LNCaP clone FGC (cell line): ENCODE measurements at places on chromosomes 5 and 9.

GRCh38 chr5:71972777-71973473, 134.3 kb upstream of the MAP1B start:
- no peak for DNase-seq

DNA sequence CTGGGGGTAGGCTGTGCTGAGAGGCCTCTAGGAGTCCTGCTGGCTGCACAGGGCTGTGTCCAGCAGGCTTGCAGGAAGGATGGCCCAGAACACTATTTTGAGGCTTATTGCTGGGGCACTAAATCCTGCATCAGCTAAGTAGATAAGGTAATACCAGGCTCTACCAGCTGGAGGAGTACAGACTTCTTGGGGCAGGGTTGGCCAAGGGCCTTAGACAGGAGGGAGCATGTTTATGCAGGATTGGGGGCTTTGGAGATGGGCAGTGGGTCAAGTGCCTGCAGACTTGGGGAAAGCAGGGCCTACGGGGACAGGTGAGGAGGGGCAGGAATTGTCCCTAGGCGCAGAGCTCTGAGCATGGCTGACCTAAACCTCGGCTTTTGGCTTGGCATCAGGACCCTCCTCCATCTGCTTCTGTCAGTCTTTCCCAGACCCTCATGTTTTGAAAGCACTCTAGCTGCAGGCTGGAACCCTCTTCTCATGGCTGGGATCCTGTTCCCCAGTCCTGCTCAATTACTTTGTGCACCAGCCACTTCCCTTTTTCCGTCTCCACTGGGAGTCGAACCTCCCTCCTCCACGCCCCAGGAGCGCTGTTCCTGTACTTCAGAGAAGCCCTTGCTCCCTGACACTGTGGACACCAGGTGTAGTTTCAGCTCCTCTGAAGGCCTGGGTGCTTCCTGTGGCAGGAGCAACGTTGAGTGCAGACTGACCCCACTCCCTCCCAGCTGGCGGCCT, 61.0 kb upstream of the SPTLC1 start:
- DNase-seq: no peak

- no peak for DNase-seq
Measured at GRCh38 chr9:110958847-110959246, 79.4 kb downstream of the LPAR1 start.

- DNase-seq: peak; percentile 52
Measured at GRCh38 chr5:178489271-178489976, 100.8 kb downstream of the COL23A1 start.

DNA sequence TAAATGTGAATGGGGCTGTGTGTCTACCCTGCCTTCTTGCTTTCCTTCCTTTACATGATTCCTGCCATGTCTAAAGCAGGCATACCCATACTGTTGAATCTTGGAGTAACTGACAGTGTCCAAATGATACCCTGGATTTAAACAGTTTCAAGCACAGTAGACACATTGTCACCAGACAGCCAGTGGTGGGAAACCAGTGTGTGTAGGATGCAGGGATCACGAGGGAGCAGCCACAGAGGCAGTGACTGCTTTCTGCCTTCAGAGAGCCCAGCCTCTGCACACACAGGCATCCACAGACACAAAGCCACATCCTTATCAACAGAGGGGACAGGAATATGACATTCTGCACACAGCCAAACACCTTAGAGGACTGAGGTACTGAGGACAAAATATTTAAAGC, 184.2 kb upstream of the TBCA start:
- no peak for DNase-seq

- DNase-seq: no peak
Measured at GRCh38 chr5:146400201-146400600, 46.9 kb upstream of the TCERG1 start.

DNA sequence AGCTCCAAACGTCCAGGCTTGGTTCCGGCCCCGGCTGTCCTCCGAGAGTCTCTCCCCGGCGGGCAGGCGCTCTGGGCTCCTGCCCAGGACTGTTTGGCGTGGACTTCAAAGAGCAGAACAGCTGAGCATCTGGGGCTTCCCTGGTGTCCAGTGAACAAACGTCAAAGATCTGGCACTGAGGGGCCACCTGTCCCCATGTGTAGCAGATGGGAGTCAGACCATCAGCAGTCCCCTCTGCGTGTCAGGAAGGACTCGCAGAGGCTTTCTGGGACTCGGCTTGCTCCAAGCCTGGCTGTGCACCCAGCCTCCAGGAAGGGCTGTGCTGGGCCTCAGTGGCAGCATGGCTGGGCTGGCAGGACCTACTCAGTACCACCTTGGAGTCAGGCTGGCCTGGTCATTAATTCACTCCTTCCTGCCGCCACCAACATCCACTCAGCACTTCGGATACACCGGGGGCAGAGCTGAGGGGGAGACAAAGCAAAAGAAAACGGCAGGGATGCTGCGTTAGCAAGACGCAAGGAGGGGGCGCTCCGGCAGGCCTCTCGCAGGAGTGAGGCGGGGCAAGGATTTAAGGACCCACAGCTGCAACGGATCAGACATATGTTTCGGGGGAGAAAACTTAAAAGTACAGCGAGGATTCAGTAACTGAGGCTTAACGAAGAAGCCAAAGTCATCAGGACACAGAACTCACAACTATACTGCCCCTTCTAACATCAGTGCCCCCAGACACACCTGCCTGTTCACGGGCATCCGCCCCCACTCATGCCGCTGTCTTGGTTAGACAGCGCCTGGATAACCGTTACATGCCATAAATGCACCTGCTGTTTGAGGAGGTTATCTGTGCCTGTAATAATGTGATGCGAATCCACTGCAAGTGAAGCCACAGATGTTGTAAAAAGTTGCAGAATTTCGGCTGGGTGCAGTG, 164.5 kb upstream of the PHYKPL start:
- no peak for DNase-seq

DNA sequence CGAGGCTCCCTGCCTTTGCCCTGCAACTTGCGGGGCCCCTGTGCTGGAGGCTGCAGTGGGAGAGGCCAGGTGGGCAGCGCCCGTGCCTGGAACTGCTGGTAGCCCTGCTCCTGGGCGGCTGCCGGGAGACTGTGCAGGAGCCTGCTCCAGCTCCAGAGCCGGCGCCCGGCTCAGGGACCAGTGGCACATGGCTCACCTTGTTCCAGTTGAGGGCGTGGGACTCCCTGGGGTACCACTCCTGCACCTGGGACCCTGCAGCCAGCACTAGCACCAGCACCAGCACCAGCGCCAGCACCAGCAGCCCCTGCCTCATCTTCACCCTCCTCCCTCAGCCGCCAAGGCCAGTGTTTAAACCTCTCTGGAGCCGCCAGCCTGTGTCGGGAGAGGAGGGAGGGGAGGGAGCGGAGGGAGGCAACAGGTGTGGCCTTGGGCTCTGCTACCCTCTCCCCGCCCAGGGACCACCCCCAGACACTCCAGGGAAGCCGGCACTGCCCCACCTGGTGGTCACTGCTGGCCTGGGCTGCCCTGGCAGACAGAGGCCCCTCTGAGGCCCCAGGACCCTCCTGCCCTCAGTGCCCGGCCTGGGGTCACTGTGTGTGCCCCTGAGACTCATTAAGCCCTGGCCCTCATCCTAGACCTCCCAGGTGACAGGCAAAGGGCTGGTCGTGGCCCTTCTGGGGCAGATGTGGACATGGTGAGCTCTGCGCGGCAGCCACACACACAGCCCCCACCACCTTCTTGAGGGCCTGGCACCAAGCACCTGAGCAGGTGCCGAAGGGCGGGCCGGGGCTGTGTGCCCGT, at the start of gene LCN10:
LCN10 (minus strand) TSS at position 350 of the 801 bp plus-strand sequence; CDS start at position 313, 37 bp downstream.
- no peak for DNase-seq

GRCh38 chr5:54645882-54646355, 128.4 kb downstream of the SNX18 start:
- no peak for DNase-seq

- no peak for DNase-seq
Measured at GRCh38 chr5:130213607-130214006, 309.3 kb downstream of the CHSY3 start.

DNA sequence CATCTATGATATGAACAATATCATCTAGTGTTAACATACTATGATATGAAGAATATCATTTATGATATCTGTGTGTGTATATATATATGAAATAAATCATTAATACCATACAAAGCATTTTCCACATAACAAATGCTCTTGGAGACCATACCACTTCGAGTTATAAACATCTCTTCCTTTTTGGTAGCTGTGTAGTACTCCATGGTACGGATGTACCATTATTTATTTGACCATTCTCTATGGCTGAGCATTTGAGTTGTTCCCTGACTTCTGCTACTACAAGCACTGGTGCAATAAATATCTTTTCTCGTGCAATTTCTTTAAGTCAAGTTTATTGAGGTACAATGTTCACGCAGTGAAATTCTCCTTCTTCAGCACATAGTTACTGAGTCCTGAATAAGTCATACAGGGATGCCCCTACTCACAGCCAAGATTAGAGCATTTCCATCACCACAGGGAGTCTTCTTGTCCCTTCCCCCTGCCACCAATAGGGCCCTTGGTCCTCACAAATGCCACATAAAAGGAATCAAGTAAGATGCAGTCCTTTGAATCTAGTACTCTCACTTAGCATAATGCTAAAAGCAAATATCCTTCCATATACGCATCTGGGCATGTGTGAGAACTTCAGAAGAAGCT, 75.2 kb upstream of the SLC25A48 start:
- DNase-seq: no peak

GRCh38 chr5:159503236-159503635, 172.9 kb upstream of the IL12B start:
- DNase-seq: no peak

- no peak for DNase-seq
Measured at GRCh38 chr5:31357038-31357437, 163.6 kb downstream of the CDH6 start.

DNA sequence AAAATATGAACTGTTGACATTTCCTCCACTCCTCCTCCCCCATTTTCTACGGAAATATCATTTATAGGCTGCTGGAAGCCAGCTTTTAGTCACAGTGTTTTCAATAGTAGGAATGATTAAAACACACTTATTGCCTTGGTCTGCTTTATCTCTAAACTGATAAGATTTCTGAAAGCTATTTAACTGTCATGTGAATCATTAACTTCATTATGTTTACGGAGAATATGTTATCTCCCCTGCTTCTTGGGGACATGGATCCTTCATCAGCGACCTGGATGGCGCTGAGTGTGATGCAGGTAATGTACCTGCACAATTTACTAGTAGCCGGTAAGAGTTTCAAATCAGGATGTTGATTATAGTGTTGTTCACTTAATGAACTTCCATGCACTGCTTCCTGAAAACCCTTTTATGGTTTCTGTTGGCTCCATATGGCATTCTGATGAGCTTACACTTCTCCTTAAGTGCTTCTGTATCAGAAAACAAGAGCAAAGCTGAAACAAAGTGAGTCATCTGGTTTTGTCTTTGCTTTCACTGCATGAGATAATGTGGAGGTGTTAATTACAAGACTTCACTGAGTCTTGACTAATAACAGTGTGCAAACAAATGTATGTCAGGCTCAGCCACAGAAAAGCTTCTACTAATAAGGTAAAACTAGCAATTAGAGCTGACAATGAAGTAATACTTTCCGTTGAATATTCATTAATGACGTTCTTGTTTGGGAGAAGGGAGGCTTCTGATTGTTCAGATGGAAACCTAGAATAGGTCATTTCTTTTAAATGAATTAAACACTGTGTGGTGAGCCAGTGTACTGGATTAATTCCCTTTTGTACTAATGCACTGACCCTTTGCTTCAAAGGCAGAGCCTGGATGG, 162.4 kb upstream of the ZNF608 start:
- DNase-seq: no peak

DNA sequence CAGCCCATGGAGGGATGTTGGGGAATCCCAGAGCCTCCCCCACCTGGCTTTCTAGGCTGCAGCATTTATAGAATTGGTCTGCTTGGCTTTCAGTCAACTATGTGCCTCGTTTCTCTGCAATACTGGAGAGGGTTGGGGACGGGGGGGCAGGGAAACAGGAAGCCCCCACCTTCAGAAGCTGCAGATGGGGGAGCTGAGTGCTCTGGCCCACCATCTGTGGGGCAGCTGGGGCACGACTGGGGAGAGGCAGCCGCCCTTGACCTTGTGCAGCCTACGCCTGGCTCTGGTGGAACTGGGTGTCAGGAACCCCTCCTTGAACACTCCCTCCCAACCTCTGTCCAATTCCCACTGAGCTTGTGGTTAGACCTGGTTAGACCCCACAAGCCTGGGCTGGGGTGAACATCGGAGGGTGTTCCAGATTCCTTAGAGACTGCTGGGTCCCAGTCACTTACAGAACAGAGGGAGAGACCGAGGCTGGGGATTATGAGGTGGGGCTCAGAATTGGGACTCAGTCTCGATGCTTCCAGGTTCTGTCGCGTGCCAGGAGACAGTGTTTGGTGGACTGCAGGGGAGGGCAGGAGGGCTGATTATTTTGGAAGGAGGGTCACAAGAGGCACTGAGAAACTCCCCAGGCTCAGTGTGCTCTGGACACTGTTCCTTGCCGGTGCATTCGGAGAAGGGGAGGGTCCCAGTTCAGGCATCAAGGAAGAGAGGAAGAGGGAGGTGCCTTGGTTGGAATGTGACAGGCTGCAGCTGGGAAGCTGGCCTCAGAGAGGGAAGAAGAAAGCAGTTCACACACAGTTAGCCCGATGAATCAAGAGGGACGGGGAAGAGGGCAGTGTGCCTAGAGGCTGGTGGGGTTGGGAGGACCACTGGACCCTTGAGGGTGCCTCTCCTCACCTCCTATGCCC, 25.6 kb downstream of the COL27A1 start:
- no peak for DNase-seq

- DNase-seq: no peak
Measured at GRCh38 chr5:142287096-142287972, 37.5 kb downstream of the SPRY4 start.

- DNase-seq: no peak
Measured at GRCh38 chr5:53917826-53918225, 357.4 kb downstream of the NDUFS4 start.

DNA sequence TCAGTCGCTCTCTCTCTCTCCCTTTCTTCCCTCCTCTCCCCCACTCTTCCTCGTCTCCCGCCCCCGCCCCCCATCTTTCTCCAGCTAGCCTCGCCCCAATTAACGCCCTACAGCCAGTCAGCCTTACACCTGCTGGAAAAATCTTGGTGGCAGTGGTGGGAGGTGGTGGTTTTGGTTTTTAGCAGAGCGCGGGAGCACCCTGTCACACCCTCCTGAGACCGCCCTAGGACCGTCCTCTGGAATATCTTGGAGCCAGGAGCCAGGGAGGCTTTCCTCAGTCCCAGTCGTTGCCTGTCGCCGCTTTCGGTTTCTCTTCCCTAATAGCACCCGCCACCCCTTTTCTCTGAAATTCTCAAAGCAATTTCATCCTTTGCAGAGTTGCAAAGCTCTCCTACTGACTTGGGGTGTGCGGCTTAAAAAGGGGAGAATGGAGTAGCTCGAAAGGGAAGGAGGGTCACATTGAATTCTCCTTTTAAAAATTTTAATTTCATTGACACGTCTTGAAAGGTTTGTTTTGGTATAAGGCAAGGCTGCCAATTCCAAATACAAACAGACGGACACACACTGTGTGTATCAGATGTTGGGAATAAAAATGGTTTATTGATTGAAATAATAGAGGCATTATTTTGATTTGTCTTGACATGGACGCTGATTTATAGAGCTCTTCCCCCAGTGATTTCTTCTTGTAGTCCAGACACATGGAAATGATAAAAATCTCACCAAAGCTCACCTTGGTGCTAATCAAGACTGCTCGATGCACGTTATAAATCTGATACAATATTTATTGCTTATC, 301.3 kb downstream of the PARP8 start:
- no peak for DNase-seq
